ENCODE measurements at places on chromosomes 6 and 20.
A peak's percentile ranks its signal among the peaks of the same experiment; 100 is the strongest.

DNA sequence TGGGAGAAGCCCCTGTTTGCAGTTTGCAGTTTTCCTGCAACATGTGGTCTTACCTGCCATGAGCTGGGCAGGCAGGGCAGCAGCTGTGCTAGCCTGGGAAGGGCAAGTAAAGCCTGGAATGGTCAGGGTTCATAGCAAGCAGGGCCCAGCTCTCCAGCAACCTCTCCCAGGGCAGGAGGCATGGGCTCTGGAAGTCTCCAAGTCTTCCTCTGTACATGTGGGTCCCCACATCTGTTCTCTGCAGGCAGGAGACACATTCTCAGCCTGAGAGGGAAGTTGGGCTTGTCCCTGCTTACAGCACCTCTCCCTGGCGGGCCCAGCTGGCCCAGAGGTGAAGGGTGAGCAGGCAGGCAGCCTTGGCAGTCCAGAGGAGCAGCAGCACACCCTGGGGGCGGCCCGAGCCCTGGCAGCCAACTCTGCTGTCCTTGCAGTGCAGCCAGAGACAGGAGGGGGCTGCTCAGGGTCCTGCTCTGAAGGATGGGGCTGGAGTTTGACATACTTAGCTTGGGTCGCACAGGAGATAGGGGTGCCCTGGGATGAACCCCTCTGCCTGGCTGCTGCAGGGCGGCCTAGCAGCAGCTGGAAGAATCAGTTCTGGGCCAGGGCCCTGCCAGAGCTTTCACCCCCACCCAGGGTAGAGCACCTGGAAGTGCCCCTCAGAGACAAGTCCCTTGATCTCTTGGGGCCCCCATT lies 176.0 kb downstream of the MRPL14 start:
- no peak for DNase-seq

DNA sequence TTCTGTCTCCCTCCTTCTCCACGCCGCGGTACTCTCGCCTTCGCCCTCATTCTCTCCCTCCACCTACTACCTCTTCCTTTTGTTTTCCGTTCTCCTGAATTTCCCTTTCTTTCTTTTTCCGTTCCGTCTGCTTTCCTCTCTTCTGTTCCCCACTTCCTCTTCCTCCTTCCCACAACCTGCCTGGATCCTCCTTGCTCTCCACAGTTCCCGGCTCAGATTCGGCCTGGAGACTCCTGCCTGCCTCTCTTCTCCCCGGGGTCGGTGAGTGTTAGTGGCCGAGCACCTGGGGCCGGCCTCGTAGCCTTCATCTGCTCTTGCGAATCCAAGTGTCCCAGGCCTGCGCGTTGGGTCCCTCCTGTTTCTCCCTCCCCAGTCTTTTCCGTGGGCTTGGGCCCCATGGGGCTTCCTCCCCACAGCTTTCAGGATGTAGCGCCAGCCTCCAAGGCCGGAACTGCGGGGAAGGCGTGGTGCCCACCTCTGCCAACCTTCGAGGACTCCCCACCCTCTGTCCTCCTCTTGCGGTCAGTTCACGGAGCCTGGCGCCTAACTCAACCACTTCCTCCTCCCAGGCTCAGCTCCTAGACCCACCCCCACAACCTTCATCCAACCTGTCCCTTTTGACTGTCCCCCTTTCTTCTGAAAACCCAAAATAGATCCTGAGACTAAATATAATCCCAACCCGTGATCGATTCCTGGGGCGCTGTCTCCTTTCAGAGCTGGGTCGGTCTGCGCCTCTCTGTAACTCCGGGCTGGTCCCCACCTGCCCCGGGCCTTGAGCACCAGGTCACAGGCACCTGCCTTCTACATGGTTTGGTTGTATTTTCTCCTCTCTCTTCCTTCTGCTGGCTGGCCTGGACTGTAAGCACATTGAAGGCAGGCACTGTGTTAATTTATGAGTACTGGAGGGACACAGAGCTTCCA lies 6.8 kb downstream of the NRN1 start:
- no peak for DNase-seq

DNA sequence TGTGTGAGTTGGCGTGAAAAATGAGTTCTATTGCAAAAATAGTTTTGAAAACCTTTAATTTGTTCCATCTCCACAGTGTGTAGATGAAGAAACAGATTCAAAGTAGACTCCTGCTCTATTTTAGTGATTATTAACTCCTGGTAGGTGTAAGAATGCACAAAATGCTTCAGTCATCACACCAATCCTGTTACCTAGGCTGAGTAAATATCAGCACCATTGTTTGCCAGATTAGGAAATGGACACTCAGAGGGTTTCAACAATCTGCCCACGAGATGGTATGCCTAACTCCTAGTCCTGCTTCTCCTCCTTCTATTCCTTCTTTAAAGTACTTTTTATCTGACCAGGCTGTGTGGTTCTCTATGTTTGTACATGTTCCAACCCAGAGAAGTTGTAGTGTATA lies 108.9 kb upstream of the AHI1 start:
- no peak for DNase-seq

GRCh38 chr6:42050297-42051267 lies at the start of gene TAF8:
Gene TAF8, plus strand, starts transcription at chr6:42050524. Its CDS starts 18 bp downstream, at chr6:42050542.
- peak; percentile 77 for DNase-seq

- DNase-seq, result no peak
Observed at GRCh38 chr20:17543531-17544131, 12.5 kb upstream of the BFSP1 start.

GRCh38 chr6:100880149-100880852 lies 828 bp downstream of the ASCC3 start:
- DNase-seq, result no peak
